ENCODE measurements at places on chromosomes 16 and 17.

DNA sequence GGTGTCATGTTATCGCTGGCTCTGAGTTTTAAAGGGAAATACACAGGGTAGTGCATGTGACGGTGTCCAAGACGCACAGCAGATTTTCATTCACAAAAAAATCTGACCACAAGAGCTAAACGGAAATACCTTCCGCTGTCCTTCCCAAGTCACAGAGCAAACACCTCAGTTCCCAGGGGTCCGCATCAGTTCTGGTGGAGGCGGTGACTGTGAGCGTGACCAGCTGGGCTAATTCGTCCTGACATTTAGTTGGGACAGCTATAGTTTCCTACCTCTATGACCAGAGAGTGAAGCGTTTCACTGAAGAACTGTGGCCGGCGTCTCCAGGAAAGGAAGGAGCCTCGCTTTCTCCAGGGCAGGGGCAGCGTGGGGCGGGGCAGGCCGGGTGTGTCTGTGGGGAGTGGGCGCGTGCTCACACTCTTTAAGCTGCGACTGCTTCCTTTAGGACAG is 10.5 kb upstream of the FASN start:
- DNase-seq, result no peak

- DNase-seq, result no peak
Observed at GRCh38 chr17:42285346-42286050, 2.8 kb upstream of the STAT5A start.

GRCh38 chr17:28346746-28347246 is 10.5 kb downstream of the POLDIP2 start:
- no peak for DNase-seq

- DNase-seq, result no peak
Observed at GRCh38 chr16:51155199-51155607, 4.1 kb upstream of the SALL1 start.

DNA sequence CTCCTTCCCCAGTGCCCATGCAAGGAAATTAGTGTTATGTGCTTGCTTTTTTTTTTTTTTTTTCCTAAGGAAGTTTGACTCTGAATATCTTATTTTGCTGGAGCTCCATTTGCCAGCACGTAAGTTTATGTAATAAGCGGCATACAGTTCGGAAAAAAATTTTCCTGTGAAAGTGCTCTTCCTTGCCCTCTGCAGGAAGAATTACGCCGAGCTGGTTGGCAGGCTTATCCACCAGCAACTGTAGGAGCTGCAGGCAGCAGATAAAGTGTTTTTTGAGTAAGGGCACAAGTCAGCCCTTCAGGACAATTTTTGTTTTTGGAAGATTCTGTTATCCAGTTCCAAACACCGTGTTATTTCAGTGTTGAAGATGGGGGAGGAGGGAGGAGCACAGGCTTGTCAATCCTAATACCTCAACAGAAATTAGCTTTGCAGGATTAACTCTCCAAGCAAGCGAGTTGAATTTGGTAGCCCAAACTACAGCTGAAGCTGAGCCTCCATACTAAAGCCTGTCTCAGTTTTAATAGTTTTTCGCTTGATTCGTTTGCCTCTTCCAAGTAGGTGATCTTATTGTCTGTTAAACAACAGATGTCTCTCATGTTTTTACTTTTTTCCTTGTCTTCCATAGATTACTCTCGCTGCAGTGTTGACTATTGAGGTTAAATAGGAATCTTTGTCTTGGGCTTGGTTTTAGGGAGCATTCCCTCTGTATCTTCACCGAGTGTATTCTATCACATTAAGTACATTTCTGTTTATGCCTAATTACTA is 1.1 kb downstream of the SPECC1 start:
- DNase-seq, result peak; percentile 6

DNA sequence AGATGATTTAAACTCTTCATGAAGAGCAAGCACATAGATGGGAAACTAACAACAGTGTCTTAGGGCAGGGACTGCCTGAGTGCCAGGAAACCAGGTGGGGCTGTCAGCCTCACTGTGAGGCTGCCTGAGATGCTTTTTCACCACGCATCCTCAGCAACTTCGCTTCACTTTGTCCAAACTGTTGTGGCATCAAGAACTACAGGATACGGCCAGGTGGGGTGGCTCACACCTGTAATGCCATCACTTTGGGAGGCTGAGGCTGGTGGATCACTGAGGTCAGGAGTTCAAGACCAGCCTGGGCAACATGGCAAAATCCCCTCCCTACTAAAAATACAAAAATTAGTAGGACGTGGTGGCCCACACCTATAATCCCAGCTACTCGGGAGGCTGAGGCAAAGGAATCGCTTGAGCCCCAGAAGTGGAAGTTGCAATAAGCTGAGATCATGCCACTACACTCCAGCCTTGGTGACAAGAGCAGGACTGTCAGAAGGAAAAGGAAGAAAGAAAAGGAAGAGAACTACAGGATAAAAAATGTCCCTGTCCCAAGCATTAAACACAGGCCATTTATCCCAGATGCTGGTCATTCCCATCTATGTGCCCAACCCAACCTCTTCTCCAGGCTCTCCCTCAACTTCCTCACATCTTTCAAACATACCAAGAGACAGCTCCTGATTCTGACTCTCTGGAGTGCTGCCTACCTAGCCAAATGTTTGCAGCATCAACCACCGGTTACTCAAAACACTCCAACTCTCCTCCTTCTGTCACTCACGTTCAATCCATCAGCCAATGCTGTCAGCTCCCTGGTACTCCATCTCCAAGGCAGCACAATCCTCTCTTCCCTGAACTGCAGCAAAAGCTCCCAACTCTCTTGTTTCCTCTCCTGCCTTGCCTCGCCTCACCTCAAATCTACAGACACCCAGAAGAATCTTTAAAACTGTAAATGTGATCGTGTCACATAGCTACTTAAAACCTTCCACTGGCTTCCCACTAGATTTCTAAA is 1.6 kb downstream of the EIF4A3 start:
- DNase-seq, result no peak

DNA sequence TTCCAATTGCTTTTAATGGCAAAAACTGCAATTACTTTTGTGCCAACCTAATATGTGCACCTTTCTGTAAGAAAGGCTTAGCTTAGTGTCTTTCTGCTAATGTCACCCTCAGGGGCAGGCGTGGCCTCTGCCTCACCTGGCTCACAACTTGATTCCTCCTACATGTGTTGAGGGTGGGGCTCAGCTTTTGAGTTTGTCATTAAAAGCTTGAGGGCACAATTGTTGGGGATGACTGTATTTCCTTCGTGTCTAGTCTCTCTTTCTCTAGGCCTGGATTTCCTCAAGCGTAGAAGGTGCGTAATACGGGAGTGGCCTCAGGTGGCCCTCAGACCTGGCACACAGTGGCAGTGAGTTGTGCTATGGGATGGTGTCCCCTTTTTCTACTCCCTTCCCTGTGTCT is 94.4 kb downstream of the CLEC16A start:
- no peak for DNase-seq

GRCh38 chr17:68539548-68540467 is 27.6 kb downstream of the PRKAR1A start:
- no peak for DNase-seq

GRCh38 chr17:78313735-78314648 is 45.9 kb downstream of the SOCS3 start:
- peak; percentile 69 for DNase-seq

DNA sequence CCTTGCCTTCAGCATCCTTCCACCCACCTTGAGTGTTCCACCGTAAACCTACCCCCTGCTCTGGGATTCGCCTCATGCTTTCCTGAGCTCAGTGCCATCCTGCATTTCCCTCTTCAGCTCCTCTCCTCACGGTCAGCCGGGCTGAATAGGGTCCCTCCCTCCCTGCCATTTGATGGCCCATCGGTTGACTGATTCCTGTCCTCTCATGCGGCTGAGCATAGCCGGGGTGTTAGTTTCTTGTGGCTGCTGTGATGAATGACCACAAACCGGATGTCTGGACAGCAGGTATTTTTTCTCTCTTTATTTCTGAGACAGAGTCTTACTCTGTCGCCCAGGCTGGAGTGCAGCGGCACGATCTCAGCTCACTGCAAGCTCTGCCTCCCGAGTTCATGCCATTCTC is 44.1 kb upstream of the MGAT5B start:
- no peak for DNase-seq

GRCh38 chr17:82043507-82043906 is 6.0 kb upstream of the DCXR start:
- no peak for DNase-seq

- DNase-seq, result no peak
Observed at GRCh38 chr16:88462396-88462795, 9.3 kb downstream of the ZFPM1 start.

DNA sequence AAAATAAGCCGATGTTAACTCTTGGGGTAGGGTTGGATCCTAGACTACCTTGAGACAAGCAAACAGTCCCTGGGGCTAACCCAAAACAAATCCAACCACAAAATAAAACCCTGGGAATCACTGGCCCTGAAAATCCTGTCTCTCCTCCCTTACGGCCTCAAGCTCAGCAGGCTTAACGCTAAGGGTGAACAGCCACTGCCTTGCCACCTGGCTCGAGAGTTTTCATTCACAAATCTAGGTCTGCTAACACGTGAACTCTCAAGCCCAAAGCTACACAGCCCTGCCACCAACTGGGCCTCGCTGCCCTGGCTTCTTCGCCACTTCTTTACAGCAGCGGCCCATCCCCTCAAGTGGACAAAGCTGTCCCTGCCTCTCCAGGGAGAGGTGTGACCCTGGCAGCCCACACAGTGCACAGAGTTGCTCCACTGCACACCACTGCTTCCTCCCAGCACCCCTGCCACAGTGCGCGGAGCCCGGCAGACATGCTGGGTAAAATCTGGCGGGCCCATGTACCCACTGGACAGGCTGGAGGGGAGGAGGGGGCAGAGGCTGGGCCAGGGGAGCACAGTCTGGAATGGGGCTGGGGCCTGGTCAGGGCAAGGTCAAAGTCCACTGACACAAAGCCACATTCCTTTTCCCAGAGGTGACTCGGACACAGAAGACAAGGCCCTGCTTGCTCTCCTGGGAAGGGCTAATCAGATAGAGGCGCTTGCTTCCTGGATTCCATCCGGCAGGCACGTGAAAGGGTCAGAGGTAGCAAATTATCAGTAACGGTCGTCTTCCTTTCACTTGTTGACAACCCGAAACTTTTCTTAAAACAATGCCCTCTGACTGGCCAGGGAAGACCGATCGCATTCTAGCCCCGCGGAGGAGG is 996 bp downstream of the PCYT2 start:
- DNase-seq, result no peak

- no peak for DNase-seq
Observed at GRCh38 chr17:83057397-83057761, 22.0 kb upstream of the METRNL start.

DNA sequence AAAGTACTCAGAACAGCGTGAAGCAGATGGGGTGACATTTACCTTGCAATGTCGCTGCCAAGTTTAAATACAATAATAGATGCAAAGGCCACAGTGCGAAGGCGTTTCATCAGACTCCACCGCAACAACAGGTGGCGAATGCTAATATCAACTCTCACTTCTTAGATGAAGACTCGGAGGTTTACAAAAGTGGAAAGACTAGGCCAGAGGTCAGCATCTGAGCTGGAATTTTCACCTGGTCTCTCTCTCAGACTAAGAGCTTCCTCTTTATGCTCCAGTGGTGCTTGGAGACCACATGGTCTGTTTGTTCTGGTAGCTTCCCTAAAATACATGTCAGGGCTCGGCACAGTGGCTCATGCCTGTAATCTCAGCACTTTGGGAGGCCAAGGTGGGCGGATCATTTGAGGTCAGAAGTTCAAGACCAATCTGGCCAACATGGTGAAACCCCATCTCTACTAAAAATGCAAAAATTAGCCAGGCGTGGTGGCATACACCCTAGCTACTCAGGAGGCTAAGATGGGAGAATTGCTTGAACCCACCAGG is 169.1 kb downstream of the XYLT1 start:
- no peak for DNase-seq

DNA sequence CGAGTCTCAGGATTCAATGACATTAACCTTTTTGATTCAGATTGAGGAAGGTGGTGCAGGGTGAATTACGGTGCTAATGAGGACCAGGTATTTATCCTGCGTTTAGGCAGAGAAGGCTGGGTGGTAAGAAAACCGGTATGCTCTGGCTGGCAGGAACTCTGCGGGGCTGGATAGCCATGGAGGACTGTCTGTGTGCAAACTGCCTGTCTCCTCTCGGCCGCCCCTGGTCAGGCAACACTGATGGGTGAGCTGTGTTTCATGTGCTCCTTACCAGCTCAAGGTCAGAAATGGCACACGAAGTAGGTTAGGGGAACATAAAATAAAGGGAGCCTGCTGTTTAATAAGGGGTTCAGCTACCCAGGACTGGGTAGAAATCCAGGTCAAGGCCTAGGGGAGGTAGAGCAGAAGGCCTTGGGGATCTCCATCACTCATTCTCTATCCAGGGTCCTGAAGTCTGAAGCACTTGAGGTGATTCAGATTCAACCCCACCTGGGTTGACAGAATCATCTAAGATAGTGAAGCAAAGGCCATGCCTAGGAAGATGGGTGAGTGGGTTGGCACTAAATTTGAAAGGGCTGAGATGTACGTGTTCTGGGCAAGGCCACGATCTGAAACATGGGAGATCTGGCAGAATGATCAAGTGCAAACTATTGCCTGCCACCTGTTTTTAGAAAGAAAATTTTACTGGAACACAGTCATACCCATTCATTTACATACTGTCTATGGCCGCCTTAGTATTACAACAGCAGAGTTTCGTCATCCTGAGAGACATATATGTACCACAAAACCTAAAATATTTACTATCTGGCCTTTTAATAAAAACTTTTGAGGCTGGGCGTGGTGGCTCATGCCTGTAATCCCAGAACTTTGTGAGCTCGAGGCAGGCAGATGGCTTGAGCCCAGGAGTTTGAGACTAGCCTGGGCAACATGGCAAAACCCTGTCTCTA is 292.5 kb downstream of the XYLT1 start:
- DNase-seq, result no peak

DNA sequence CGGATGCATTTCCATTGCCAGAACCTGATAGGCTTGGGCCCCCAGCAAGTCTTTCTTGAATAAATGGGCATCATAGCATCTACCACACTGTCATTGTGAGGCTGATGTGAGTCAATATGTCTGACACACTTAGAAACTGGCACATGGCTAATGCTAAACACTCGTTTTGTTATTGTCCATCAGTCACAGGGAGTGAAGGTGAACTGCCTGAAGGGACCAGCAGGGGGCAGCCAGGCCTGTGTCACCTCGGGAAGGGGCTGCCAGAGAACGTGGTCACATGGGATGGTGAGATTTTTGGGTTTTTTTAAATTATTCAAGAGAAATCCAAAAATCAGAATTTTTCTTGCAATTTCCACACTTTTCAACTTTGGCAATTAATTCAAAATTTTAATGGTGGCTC is 831 bp upstream of the RCVRN start:
- DNase-seq, result no peak

GRCh38 chr17:69086641-69087040 is 25.9 kb upstream of the ABCA9 start:
- no peak for DNase-seq

GRCh38 chr16:48126801-48127644 is 28.8 kb downstream of the ABCC12 start:
- no peak for DNase-seq

All from BE2C (cell line).